ENCODE measurements at places on chromosomes 2 and 18.

GRCh38 chr2:208179028-208179609 lies 10.7 kb downstream of the C2orf80 start:
- no peak for DNase-seq

DNA sequence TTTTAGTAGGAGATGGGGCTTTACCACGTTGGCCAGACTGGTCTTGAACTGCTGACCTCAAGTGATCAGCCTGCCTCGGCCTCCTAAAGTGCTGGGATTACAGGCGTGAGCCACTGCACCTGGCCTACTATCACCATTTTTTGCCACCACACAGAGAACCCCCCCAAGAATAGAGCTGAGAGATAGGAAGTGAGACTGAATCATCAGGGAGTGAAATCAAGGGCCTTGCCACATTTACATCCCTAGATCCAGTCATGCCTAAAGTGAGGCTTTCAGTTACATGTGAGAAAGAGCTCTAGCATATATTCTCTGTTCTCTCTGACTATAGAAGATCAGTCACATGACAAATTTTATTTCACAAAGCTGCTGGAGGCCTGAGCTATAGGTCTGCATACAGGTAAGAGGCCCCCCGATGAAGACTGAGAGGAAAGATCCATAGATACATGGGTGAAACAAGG lies 28.0 kb upstream of the KCMF1 start:
- no peak for DNase-seq

DNA sequence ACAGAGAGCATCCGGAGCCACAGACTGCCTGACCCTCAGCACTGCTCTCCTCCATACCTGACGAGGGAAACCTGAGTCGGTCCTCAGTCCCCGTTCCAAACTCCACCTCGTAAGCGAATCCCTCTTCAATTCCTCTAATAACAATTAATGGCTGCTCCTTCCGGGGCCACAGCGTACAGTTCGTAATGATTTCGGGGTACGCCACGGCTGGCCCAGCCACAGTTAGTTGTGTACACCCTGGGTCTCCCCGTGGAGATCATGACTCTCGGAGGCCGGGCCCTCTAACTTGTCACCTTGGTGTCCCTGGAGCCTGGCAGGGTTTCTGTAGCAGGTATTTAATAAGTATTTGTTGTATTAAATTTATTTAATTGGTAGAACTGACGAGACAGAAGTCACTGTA lies 121.5 kb downstream of the EIPR1 start:
- no peak for DNase-seq

GRCh38 chr2:189412330-189412953 lies 28.8 kb upstream of the WDR75 start:
- DNase-seq: no peak

- no peak for DNase-seq
Measured at GRCh38 chr2:26355038-26355995, 8.7 kb upstream of the ADGRF3 start.

DNA sequence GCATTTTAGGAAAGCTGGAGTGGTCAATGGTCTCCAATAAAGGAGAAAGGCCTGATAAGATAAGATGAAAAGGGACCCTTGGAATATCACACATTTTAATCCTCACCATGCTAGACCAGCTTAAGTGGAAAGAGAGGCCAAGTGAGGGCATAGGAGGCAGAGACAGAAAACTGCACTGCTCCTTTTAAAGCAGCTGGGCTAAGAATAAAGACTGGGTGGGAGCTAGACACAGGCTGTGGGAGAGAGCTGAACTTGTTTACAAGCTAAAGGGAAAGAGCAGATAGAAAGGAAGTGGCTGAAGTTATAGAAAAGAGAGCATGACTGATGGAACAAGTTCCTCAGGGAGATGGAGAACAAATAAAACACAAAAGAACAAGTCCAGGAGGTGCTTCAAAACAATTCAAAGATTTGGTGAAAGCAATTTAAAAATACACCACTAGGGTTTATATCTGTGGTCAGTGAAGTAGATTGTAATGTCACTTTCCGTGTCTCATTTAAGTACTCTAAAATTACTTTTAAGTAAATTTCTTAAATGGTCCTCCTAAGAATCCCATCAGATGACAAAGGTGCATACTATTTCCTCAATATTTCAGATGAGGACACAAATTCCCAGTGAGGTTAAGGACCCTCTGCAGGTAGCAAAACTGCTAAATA lies 7.5 kb downstream of the COL5A2 start:
- no peak for DNase-seq

DNA sequence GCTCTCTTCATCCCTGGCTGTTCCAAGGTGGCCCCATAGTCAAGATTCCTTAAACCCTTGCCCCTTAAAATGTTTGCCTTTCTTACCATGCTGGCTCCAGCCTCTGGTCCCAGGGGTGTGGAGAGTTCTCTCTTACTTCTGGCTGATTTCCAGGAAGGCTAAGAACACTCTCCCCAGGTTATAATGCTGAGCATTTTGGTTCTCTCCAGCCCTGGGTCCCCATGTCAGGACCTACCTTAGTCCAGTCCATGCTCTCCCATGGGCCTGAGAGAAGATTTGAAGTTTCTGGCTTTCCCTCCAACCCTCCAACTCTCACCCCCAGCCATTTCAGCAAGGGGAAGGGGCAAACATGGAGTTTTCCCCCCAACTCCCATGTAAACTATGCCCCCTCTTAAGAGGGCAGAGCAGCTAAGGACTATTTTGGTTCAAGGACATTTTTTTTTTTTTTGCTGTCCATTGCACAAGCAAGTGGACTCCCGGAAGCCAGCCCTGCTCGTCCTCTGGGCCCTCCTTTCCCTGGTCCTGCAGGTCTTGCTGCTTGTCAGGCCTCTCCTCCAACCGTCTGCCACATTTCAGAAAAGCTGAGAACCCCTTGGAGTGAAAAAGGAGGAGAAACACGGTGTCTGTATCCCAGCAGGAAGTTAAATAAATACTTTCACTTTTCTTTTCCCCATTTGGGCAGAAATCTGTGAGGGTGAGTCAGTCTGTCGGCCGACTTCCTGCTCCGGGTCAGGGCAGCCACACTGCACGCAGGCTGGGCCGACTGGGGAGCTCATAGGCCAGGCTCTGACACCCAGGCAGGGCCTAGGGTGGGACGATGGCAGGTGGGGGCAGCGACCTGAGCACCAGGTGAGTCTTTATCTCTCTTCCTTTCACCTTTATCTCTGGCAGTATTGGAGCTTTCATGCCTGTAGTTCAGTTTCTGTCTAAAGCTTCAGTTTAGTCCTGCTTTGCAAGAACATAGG lies at the start of gene SP140L:
Gene SP140L (plus strand): TSS at position 741 of the 965 bp plus-strand sequence. CDS start 77 bp downstream, at position 818.
- peak; percentile 78 for DNase-seq

DNA sequence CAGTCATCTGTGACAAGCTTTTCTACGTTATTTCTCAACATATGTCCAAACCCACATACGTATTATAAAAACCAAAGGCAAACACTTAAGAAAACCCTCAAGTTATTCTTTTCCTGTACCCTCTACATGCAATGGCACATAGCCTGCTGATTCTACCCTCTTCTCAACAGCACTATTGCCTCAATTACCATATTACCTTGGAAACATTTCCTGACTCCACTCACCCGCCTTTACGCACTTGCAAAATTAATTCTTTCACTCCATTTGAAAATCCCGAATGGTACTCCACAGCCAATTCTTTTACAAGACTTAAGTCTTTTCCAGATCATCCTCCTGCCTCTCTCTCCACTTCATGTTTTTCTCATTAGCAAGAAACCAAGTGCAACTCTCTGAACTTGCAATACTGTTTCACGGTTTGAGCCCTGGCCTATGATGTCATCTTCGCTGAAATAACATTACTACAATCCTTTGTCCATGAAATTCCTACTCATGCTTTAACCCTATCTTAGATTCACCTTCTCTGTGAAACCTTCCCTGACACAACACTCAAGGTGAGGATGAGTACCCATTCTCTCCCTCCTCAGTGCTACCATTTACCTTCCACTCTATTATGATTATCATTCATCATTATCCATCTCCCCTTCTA lies 29.0 kb downstream of the SESTD1 start:
- DNase-seq: no peak

- DNase-seq: no peak
Measured at GRCh38 chr18:47215554-47216138, 35.8 kb downstream of the SKOR2 start.

DNA sequence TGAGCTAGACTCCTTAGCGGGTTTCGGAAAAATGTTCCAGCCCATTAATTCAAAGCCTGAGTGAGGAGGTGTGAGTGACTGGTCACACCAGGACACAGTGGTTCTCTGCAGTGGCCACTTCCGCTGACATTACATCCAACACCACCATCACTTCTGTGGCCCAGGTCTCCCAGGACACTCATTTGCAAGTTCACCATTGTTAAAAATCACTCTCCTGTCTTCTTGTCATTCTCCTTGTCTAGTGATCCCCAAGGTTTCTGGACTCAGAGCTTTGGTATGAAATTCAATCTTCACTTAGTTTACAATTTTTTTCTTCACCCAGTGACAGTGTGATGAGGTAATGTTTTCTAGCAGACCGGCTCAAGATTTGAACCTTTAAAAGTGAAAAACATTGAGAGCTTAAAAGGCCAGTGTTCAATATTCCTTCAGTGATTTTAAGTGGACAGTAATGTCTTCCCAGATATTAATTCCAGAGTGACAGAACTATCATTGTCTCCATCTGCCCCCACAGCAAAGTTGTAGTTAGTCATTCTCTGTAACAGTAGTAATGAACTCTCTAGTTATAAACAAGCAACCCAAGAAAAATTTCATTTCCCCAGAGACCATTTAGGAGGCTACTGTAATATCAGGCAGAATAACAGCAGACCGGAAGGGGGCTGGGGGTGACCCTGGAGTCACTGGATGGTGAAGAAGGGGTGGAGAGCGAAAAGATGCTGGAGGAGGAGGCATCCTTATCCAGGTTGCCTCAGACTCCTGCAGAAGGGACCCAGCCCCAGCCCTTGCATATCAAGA lies 164.9 kb downstream of the GFPT1 start:
- DNase-seq: no peak

DNA sequence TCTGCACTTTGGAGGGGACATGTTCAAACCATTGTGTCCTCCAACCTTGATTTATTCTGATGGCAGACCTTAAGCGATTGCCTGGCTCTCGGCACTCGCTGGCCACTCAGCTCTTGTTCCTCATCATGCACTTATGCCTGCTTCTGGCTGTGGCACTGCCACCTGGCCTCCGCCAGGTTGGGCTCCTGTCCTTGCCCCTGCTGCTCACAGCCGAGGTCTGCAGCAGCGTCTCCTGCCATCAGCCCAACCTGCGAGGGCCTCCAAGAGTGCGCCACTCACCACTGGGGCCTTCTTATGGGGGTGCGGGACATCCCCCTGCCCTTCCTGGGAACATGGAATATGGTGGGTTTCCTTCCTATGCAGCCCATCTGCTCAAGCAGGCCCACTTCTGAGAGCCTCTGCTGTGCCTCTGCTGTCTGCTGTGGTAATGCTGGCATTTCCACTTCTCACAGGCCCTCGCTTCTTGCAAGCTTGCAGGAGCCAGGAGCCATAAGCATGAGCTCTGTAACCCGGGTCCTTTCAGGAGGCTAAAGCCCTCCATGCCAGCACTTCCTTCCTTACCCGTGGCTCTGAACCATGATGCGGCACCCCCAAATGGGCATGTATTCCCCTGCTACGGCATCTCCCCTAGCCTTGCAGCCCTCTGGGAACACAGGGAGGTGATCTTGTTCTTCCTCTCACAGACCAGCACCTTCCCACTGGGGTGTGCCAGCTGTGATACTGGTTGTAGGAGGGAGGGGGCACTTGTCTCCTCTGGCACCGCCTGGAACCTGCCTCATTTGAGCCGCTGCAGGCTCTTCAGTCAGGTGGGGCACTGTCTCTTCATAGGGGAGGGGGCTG lies 58.6 kb upstream of the HS6ST1 start:
- DNase-seq: no peak

Data from activated T-cell treated with anti-CD3 and anti-CD28 coated beads, Interleukin-2, amount 50 U/mL, for 48 hours (primary cell).